Transverse colon (tissue), 4 donors: ENCODE measurements at places on chromosomes 13 and 19. TPM values are rescaled to one million over a fixed set of nuclear protein-coding genes. Genes with fewer than 3 reads are reported as not detected.

DNA sequence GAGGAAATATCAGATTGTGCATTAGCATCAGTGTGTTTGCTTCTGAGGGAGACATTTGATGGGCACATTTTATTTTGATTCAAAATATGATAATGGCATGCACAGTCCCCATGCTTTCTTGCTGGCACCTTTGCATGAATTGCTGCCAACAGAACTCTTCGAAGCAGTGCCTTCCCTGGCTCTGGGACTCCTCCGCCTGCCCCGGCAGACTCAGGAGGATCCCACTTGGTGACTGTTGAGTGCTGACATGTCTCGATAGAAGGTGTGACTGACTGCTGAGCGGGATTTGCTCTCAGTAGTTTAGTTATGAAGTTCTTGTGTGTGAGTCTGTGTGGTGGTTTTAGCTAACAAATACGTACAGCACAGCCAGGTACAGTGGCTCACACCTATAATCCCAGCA lies 239.7 kb downstream of the FGF9 start:
- DNase-seq = no peak
- no peak overlapping the region for H3K27ac ChIP-seq
- no peaks in the 10 kb centered on the region for H3K36me3 ChIP-seq

GRCh38 chr19:15421721-15422260 lies 3.0 kb upstream of the AKAP8L start:
- no peak for DNase-seq
- peaks cover 32% of the 10 kb centered on the region for H3K36me3 ChIP-seq
- no peak overlapping the region for H3K4me3 ChIP-seq
- H3K27me3 ChIP-seq = no peaks in the 10 kb centered on the region
- H3K27ac ChIP-seq = peak overlapping the region; percentile 30
- peaks cover 14% of the 10 kb centered on the region for H3K4me1 ChIP-seq

DNA sequence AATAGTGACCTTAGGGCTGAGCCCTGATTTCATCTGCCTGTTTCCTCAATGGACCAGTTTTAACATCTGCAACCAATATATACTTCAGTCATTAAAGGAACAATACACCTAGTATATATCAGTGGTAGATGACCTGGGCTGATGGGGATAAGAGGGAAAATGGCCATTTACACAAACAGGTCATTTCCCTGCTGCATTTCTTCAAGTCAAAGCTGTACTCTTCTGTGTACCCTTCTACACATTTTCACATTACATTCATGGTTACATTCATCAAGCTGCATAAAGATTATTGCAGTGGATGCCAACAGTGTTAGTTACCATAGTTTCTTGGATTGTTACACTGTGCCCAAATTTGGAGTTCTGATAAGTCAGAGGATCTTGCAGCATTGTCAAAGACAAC lies 81.2 kb upstream of the RAP2A start:
- H3K4me3 ChIP-seq = no peak overlapping the region
- H3K36me3 ChIP-seq = peaks cover 38% of the 10 kb centered on the region
- no peak overlapping the region for H3K27ac ChIP-seq
- no peaks in the 10 kb centered on the region for H3K27me3 ChIP-seq

DNA sequence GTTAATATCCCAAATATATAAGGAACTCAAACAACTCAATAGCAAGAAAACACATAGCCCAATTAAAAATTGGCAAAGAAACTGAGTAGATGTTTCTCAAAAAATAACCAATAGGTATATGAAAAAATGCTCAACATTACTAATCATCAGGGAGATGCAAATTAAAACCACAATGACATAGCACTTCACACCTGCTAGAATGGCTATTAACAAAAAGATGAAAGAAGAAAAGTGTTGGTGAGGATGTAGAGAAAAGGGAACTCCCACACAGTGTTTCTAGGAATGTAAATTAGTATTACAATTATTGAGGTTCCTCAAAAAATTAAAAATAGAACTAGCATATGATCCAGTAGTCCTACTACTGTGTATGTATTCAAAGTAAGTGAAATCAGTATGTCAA lies 1212.8 kb downstream of the DIAPH3 start:
- no peaks in the 10 kb centered on the region for H3K4me1 ChIP-seq
- no peaks in the 10 kb centered on the region for H3K36me3 ChIP-seq
- DNase-seq = no peak
- H3K27me3 ChIP-seq = no peaks in the 10 kb centered on the region
- no peak overlapping the region for H3K4me3 ChIP-seq

ZNF724 gene
- total RNA-seq = 4.9 TPM

DNA sequence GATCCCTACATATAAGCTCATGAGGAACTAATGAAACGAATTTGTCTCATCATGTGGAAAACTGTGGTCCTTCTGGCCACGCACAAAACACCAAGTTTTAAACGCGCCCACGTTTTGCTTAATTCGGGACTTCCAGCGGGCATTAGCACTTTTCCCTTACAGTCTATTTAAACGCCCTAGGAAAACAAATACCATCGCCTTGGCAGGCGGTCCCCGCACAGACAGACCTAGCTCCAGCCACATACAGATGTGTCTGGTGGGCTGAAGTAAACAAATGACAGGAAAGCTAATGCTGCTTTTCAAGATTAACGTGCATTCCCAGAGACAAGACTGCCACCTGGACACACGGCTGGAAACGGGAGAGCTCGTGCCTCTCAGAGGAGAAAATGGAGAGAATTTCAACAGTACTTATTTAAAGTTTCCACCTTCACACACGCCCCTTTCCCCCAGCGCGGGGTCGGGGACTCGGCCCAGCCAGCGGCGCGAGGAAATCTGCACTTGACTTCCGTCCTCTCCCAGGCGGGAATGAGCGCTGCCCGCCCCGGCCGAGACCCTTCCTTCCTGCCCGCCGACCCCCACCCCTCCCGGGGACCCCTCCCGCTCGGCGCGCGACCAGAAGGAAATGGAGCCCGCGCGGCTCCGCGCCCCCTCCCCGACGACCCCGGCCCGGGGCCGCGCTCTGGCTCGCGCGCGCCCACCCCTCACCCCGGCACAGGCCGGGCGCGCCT lies 931 bp downstream of the USP12 start:
- H3K4me1 ChIP-seq = peaks cover 53% of the 10 kb centered on the region
- no peaks in the 10 kb centered on the region for H3K27me3 ChIP-seq
- H3K27ac ChIP-seq = peak overlapping the region; percentile 94
- peak overlapping the region; percentile 89 for H3K4me3 ChIP-seq
- no peaks in the 10 kb centered on the region for H3K36me3 ChIP-seq

GRCh38 chr13:106533943-106534638 lies 1.4 kb downstream of the EFNB2 start:
- H3K36me3 ChIP-seq = no peaks in the 10 kb centered on the region
- peak overlapping the region; percentile 74 for H3K4me3 ChIP-seq
- peaks cover 26% of the 10 kb centered on the region for H3K4me1 ChIP-seq

GRCh38 chr19:9161427-9161826 lies 17.4 kb upstream of the OR7D2 start:
- DNase-seq = no peak
- H3K4me3 ChIP-seq = no peak overlapping the region
- peaks cover 78% of the 10 kb centered on the region for H3K36me3 ChIP-seq

IZUMO2 gene
- total RNA-seq = not detected

- no peak for DNase-seq
- no peak overlapping the region for H3K4me3 ChIP-seq
- no peaks in the 10 kb centered on the region for H3K36me3 ChIP-seq
- H3K4me1 ChIP-seq = peaks cover 14% of the 10 kb centered on the region
- H3K27me3 ChIP-seq = no peaks in the 10 kb centered on the region
These were observed 61.1 kb downstream of the SACS start for GRCh38 chr13:23372264-23372906.

- H3K27me3 ChIP-seq = no peaks in the 10 kb centered on the region
- no peak for DNase-seq
These were observed 466.7 kb downstream of the MYO16 start for GRCh38 chr13:109096101-109096500.

PDE4C gene
- total RNA-seq = 3.6 TPM

HIPK4 gene
- not detected for total RNA-seq

DNA sequence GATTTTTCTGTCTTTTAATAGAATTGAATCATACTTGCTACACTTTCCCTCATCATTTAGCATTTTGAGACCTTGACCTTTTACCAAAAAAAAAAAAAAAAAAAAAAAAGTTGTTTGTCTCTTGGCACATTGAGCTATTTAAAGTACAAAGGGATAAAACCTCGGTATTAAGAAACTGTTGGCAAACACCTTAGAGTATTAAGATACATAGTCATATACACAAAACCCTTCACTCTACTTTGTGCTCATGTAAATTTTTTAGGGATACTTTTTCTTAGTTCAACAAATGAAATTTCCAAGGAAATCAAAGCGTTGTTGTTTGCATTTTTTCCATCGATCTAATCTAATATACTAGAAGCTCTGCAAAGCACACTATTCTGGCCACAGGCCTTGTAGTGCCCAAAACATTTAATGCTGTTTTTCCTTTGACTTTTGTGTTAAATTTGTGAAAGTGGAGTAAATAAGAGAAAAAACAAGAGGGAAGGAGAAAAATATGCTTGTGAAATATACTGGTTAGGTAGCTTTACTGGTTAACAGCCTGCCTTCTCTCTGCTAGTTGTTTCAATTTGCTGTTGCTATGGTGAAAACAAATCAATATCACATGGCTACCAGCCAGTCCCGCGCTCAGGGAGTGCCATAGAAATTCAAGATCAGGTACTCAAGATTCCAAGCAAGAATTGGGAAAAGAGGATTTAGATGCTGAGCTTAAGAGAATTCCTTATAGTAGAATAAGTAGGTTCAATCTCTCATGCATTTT lies 2.6 kb downstream of the MBNL2 start:
- DNase-seq = peak; percentile 70
- peaks cover 64% of the 10 kb centered on the region for H3K4me1 ChIP-seq
- H3K4me3 ChIP-seq = peak overlapping the region; percentile 38
- no peaks in the 10 kb centered on the region for H3K36me3 ChIP-seq
- no peaks in the 10 kb centered on the region for H3K27me3 ChIP-seq

GRCh38 chr19:15623711-15624318 lies 8.8 kb downstream of the CYP4F8 start:
- peaks cover 6% of the 10 kb centered on the region for H3K27me3 ChIP-seq
- no peak overlapping the region for H3K27ac ChIP-seq

- DNase-seq = no peak
- no peaks in the 10 kb centered on the region for H3K27me3 ChIP-seq
- H3K36me3 ChIP-seq = no peaks in the 10 kb centered on the region
- no peak overlapping the region for H3K4me3 ChIP-seq
- H3K4me1 ChIP-seq = peaks cover 10% of the 10 kb centered on the region
These were observed 1.8 kb upstream of the IFI30 start for GRCh38 chr19:18171605-18172327.

LRP3 gene
- 23.6 TPM for total RNA-seq

- no peak for DNase-seq
- no peak overlapping the region for H3K4me3 ChIP-seq
- H3K27ac ChIP-seq = peak overlapping the region; percentile 84
- peaks cover 4% of the 10 kb centered on the region for H3K4me1 ChIP-seq
- no peaks in the 10 kb centered on the region for H3K27me3 ChIP-seq
- H3K36me3 ChIP-seq = no peaks in the 10 kb centered on the region
These were observed 12.3 kb downstream of the COL4A2 start for GRCh38 chr13:110319397-110319773.

GRCh38 chr13:44259045-44260027 lies 114.3 kb upstream of the SERP2 start:
- H3K4me1 ChIP-seq = peaks cover 7% of the 10 kb centered on the region
- no peaks in the 10 kb centered on the region for H3K36me3 ChIP-seq
- no peaks in the 10 kb centered on the region for H3K27me3 ChIP-seq
- DNase-seq = peak; percentile 48
- peak overlapping the region; percentile 59 for H3K27ac ChIP-seq

- no peaks in the 10 kb centered on the region for H3K27me3 ChIP-seq
- H3K4me3 ChIP-seq = no peak overlapping the region
- no peak for DNase-seq
- H3K4me1 ChIP-seq = no peaks in the 10 kb centered on the region
These were observed 535.8 kb downstream of the KCTD12 start for GRCh38 chr13:76350399-76350798.

ZIM2 gene
- not detected for total RNA-seq

SPRY2 gene
- 21.3 TPM for total RNA-seq

PSG3 gene
- not detected for total RNA-seq

GRCh38 chr19:42148266-42148665 lies 16.0 kb upstream of the POU2F2 start:
- no peak for DNase-seq
- peaks cover 54% of the 10 kb centered on the region for H3K27me3 ChIP-seq
- H3K4me3 ChIP-seq = no peak overlapping the region
- no peaks in the 10 kb centered on the region for H3K36me3 ChIP-seq
- H3K27ac ChIP-seq = no peak overlapping the region

CYP2S1 gene
- total RNA-seq = 4.2 TPM

ZNF284 gene
- 2.5 TPM for total RNA-seq

GRCh38 chr13:108352599-108352998 lies 83.1 kb downstream of the TNFSF13B start:
- no peak for DNase-seq
- no peak overlapping the region for H3K27ac ChIP-seq
- H3K27me3 ChIP-seq = no peaks in the 10 kb centered on the region
- no peaks in the 10 kb centered on the region for H3K36me3 ChIP-seq
- H3K4me1 ChIP-seq = no peaks in the 10 kb centered on the region

GRCh38 chr19:41386442-41386841 lies 10.1 kb downstream of the TMEM91 start:
- H3K36me3 ChIP-seq = no peaks in the 10 kb centered on the region
- DNase-seq = no peak
- H3K27ac ChIP-seq = no peak overlapping the region
- H3K4me1 ChIP-seq = no peaks in the 10 kb centered on the region
